Immature natural killer cell (primary cell): ENCODE measurements at places on chromosomes 16 and 17. TPM values are rescaled to one million over a fixed set of nuclear protein-coding genes. Genes with fewer than 3 reads are reported as not detected.

DNA sequence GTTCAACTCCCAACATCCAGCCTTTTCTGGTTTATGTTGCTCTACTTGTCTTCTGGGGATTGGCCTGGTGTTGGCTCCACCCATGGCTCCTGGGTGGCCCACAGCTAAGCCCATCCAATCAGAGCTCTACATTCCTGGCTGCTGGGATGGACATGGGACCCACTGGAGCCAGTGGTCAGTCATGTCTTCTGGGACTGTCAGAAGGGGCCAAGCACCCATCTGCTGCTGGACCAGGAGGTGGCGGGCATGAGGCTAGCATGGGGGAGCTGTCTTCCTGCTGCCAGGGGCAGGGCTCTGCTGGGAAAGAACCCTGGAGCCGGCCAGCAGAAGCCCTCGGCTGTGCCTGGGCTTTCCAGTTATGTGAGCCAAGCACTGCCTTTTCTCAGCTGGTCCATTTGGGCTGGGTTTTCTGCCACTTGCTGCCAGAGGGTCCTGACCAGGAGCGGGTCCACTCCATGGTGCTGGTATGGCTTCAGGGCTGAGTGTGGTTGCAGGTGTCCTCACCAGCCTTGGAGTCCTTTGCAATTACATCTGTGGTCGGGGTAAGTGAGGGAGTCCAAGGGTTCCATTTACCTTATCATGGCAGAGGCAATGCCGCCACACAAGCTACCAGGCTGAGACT is 17.4 kb upstream of the ZNF469 start:
- no peak for DNase-seq

DNA sequence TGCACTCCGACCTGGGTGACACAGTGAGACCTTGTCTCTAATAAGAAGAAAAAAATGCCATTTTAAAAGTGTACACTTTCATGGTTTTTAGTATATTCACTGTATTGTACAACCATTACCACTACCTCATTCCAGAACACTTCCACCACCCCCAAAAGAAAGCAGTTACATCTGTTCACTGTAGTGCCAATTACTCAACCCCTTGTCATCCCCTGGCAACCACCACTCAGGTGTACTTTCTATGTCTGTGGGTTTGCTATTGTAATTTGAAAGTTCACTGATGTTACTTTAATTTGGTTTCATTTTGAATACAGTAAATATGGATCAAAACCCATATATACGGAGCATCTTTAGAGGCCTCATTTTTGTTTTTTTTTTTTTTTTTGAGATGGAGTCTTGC is 6.1 kb downstream of the ZG16 start:
- DNase-seq: no peak

GRCh38 chr17:4786106-4786511 is at the start of gene VMO1:
TSS of gene VMO1 (minus strand) at chr17:4786364. CDS start at chr17:4786352, 12 bp downstream.
- DNase-seq: no peak

DNA sequence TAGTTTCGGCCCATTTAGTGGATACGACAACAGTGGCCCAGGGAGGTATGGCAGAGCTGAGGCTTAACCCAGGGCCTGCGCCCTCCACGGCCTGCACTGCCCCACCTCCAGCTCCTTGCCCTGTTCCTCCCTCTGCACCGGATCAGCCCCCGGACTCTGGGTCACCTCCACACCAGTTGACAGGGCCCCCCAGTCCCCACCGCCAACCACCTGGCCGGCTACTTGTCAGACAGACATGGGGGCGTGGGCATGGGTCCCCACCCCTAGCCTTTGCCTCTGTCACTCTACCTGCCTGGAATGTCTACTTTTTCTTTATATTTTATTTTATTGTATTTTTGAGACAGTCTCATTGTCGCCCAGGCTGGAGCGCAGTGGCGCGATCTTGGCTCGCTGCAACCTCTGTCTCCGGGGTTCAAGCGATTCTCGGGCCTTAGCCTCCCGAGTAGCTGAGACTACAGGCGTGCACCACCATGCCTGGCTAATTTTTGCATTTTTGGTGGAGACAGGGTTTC is 3.0 kb upstream of the ACTG1 start:
- DNase-seq: no peak

Gene FCSK
- 6.7 TPM for polyA plus RNA-seq

DNA sequence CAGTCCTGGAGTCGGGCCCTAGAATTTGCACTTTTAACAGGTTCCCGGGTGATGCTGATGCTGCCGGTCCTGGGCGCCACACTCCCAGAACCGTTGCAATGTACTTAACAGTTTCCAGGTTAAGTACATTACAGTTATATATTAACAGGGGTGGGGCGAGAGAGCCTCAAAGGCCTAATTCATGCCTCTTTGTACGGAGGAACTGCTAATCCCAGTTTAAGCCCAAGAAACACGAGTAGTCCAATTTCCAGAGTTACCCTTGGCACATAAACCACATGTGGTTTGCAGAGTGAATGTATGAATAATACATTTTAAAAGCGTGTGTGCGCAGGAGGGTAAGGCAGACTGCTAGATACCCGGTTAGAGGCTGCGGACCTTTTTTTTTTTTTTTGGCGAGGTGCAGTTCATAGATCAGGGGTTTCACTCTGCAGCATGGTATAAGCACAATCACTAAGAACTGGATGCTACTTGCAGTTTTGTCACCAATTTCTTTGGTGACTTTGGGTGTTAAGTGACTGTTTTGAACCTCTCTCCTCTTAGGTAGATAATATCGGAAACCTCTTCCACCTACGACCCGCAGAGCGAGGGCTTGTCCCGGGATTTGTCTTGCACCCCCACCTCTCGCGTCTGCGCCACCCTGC is 713 bp downstream of the COX11 start:
- no peak for DNase-seq

GRCh38 chr16:27799896-27800295 is 250.0 kb downstream of the KATNIP start:
- no peak for DNase-seq

GRCh38 chr16:12546918-12547607 is 256.6 kb downstream of the CPPED1 start:
- no peak for DNase-seq

DNA sequence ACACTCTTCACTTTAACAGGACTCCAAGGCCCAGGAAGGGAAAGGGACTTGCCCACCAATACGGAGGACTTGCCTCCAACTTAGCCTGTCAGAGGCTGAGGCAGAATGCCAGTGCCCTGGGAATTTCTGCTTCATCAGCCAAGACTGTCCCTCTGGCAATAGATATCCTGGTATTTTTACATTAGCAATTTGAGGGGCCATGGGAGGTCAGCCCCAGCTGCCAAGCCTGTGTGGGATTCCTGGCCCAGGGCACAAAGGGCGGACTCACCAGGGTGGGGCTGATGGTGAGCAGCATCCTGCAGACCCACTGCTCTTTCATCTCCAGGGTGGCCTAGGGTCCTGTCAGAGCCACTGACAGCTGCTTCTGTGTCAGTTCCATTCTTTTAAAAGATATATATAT is 78.3 kb upstream of the CIBAR2 start:
- no peak for DNase-seq

DNA sequence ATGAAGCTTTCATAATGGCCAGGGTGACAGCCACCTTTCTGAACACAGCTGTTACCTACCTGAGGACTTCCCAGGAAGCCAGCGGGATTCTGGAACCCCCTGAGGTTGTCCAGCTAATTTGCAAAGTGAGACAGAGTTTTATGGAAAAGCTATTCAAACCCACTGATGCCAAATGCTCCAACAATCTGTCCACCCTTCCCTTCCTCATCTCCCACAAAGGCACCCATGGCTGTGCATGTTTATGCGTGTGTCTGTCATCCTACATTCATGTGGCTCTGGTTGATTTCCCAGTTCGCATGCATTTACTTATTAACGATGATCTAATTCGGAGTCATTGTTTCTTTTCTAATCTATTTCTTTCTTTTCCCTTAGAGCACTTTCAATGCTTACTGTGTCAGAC is 217.1 kb downstream of the SLC39A11 start:
- no peak for DNase-seq

- peak; percentile 55 for DNase-seq
Observed at GRCh38 chr16:66524601-66525164, 25.2 kb downstream of the TK2 start.

DNA sequence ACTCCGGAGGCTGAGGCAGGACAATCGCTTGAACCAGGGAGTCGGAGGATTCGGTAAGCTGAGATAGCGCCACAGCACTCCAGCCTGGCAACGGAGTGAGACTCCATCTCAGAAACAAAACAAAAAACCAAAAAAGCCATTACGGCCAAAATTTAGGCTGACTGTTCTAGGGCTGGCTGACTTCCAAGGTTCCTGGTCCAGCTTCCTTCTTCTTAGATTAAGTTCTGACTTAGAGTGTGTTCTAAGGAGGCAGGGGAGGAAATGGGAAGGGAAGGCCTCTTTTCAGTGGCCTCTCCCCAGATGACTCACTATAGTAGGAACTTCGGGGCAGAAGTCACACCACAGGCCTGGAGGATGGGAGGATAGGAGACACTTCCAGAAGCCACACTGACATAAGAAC is 27.7 kb upstream of the CLEC18B start:
- DNase-seq: no peak

DNA sequence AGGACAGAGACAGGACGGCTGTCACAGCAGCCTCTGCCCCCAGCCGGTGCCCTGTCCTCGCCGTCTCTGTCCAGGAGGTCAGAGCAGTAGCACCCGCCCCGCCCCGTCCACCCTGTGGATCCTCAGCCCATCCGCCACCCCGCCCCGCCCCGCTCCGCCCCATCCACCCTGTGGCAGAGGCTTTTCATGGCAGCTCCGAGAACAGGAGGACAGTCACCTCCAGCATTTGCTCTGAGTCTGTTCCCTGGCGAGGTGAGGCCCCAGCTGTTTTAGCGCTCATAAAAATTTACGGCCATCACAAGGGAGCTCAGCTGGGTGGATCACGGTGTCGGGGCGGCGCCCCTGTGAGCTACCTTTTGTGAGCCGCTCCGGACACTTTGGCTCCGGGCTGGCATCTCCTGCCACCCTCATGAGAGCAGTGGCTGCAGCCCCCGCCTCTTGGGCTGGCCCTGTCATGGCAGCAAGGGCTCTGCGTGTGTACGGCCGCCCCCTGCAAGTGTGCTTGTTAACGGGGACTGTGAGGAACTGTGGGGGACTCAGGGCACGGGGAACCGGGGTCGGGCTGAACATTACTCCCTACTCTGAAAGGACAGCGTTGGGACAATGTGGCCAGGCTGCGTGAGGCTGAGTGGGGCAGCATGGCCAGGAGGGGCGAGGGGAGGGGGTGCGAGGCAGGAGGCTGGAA is 32.3 kb upstream of the GNG13 start:
- no peak for DNase-seq
